ENCODE measurements at places on chromosomes 3 and 15.

- no peak for DNase-seq
Observed at GRCh38 chr3:112973325-112974177, 1.4 kb downstream of the CD200R1 start.

DNA sequence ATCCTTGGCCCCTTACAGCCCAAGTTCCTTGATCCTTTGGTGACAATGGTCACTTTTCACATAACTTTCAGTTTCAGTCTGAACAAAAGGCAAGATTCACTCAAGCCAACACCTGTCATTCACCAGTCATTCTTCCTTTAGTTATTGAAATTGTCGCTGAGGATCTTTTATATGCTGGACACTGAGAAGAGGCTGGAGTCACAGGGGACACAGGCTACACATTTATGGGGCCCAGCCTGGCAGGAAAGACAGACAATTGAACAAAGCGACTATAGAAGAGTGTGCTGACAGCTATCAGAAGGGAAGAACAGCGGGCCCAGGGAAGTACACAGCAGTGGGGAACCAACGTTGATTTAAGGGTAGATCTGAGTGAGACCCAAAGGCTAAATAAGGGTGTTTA, 69.8 kb upstream of the PROK2 start:
- DNase-seq: no peak

GRCh38 chr3:27606537-27606936, 115.6 kb downstream of the EOMES start:
- no peak for DNase-seq

GRCh38 chr3:184712248-184713039, 580 bp upstream of the MAGEF1 start:
- DNase-seq: no peak

GRCh38 chr15:69156736-69157381, 3.6 kb upstream of the GLCE start:
- peak; percentile 51 for DNase-seq

- no peak for DNase-seq
Observed at GRCh38 chr3:20837676-20838302, 651.8 kb upstream of the SGO1 start.

GRCh38 chr3:190519886-190520285, 6.0 kb downstream of the IL1RAP start:
- DNase-seq: no peak

DNA sequence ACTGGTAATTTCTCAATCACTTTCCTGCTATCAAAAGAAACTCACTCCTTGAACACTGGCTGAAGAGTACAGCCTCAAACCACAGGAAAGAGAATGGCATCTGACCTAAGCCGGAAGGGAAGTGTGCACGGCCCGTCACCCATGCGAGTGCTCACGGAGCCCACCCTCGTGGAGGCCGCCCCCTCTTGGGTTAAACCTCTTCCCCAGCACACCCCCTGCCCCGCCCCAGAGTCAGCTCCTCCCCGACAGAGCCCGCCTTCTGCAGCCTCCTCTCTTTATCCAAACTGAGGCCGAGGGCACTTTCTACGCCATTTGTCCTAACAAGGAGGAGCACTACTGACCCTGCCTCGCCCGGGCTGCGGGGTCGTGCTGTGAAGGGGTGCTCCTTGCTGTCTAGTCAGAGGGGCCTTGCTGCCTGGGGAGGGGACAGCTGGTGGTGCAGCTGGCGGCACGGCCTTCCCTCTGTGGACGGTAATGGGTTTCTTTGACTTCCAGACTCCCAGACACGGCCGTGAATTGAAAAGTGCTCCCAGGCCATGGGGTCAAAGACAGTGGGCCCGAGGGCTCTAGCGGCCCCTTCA, 137.7 kb downstream of the NSMCE3 start:
- DNase-seq: peak; percentile 53
